ENCODE measurements at places on chromosomes 7 and 10. TPM values are rescaled to one million over a fixed set of nuclear protein-coding genes. Genes with fewer than 3 reads are reported as not detected.

PLPP4 gene
- total RNA-seq = 0.62 TPM

PSTK gene
- total RNA-seq = 4.0 TPM

NXPH1 gene
- total RNA-seq = not detected

ZNF853 gene
- 3.9 TPM for total RNA-seq

ASIC3 gene
- total RNA-seq = under 0.01 TPM

OR2A1 gene
- total RNA-seq = not detected

SYNPO2L gene
- total RNA-seq = under 0.01 TPM

AGR3 gene
- total RNA-seq = not detected

FAM25A gene
- not detected for total RNA-seq

ANKRD7 gene
- total RNA-seq = 1.9 TPM

ADAM22 gene
- 0.75 TPM for total RNA-seq

ELOVL3 gene
- not detected for total RNA-seq

MRLN gene
- not detected for total RNA-seq

FAM131B gene
- 2.3 TPM for total RNA-seq

AGAP5 gene
- total RNA-seq = 2.7 TPM

CNPY1 gene
- not detected for total RNA-seq

FAM25G gene
- not detected for total RNA-seq

MEPCE gene
- 40.4 TPM for total RNA-seq

DNA2 gene
- total RNA-seq = 6.4 TPM

TCTN3 gene
- total RNA-seq = 27.9 TPM

DYNC1I1 gene
- 2.1 TPM for total RNA-seq

ITPRIP gene
- 19.1 TPM for total RNA-seq

KNDC1 gene
- 3.2 TPM for total RNA-seq

LRIT1 gene
- not detected for total RNA-seq

LFNG gene
- 6.1 TPM for total RNA-seq

MYO1G gene
- total RNA-seq = 0.11 TPM

VWC2 gene
- total RNA-seq = not detected

CYP26C1 gene
- 0.12 TPM for total RNA-seq

ADIRF gene
- total RNA-seq = 73.0 TPM

PVRIG gene
- total RNA-seq = not detected

CHRM2 gene
- 2.2 TPM for total RNA-seq

FGFR2 gene
- total RNA-seq = 0.44 TPM

NPSR1 gene
- total RNA-seq = not detected

ZDHHC4 gene
- 43.9 TPM for total RNA-seq

ATOH7 gene
- not detected for total RNA-seq

SLC26A5 gene
- total RNA-seq = not detected

SUGCT gene
- total RNA-seq = 7.2 TPM

TYW1B gene
- 2.5 TPM for total RNA-seq

INA gene
- total RNA-seq = 0.50 TPM

PAX2 gene
- not detected for total RNA-seq

SPDYE5 gene
- total RNA-seq = 0.12 TPM

LIPF gene
- total RNA-seq = not detected

OR13A1 gene
- total RNA-seq = not detected

DHTKD1 gene
- total RNA-seq = 26.7 TPM

CYP3A4 gene
- total RNA-seq = not detected

IFIT3 gene
- 36.6 TPM for total RNA-seq

PIK3CG gene
- not detected for total RNA-seq
